DMS153 (cell line): ENCODE measurements at places on chromosomes 12 and 14.

- no peak for DNase-seq
Observed at GRCh38 chr14:55366271-55366670, 45.4 kb downstream of the ATG14 start.

GRCh38 chr14:32682214-32682613 is 256.5 kb upstream of the NPAS3 start:
- no peak for DNase-seq

- no peak for DNase-seq
Observed at GRCh38 chr14:68172216-68172615, 352.6 kb downstream of the RAD51B start.

- DNase-seq: no peak
Observed at GRCh38 chr12:53932915-53933314, 5.7 kb upstream of the HOXC13 start.

DNA sequence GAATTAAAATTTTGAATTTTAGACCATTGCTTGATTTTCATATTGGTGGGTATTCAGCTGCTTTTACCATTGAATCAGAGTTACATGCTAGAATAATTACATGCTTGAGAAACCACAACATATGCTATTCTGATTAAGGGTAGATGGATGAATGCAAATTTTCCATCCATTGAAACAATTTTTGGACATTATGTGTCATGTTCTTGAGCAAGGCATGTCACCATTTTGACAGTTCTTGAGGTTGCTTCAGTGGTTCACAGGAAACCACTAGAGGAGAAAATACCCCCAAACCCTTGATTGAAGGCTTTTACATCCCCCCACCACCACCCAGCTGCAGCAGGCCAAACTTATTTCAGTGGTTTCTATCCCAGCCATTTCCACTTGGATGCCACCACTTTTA is 13.5 kb downstream of the UBR7 start:
- no peak for DNase-seq

GRCh38 chr12:123027726-123028445 is 47.4 kb downstream of the ARL6IP4 start:
- no peak for DNase-seq

DNA sequence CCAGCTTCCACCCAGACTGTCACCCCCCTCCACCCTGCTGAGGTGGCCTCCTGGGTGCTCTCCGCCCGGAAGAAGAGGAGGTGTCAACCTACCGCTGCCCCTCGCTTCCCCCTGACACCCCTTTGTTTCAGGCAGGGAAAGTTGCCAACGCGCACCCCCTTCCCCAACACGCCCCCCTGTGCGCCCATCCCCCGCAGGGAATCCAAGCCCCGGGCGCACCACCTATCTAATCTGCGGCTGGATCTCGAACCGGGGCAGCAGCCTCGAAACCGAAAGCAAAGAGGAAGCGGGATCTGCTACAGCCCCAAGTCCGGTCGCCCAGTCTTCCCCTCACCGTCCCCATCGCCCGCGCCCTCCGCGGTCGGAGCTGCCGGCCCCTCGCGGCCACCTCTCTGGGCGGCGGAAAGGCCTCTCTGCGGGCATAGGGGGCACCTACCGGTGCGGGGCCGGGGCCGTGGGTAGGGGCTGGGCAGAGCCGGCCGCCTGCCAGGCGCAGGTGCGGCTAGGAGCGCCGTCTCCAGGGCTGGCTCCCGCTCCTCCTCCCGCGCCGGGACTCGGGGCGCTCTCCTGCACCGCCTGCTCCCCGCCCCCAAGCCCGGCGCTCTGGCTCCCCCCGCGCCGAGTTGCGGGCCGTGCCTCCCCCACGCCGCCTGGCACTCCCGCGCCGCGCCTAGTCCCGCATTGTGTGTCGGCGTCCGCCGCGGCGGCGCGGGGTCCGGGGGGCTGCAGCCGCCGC is 18.3 kb upstream of the PLEKHH1 start:
- DNase-seq: no peak

GRCh38 chr12:14473707-14474287 is 93.9 kb downstream of the PLBD1 start:
- DNase-seq: no peak

GRCh38 chr14:80862983-80863382 is 78.6 kb downstream of the CEP128 start:
- DNase-seq: no peak

- no peak for DNase-seq
Observed at GRCh38 chr14:31418440-31418839, 1.9 kb downstream of the HEATR5A start.

- no peak for DNase-seq
Observed at GRCh38 chr12:80777587-80777986, 60.9 kb downstream of the MYF5 start.

GRCh38 chr14:36300337-36300736 is 20.1 kb downstream of the MBIP start:
- peak; percentile 25 for DNase-seq

DNA sequence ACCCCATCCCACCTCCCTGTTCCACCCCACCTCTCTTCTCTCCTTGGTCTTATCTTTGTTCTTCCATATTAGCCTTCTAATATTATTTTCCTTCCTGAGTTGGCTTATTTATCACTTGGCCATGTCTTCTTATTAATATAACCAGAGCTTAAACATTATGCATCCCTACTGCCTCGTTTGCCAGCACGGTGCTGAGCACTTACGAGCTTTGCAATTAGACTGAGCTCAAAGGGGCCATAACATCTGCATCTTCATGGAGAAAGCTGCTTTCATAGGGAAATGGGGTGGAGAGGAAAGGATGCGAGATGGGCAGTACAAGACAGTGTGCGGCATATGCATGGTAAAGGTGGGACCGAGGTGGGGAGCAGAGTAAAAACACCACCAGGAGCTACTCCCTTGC is 342.8 kb downstream of the FUT8 start:
- DNase-seq: no peak

GRCh38 chr14:70909733-70910614 is 2.7 kb downstream of the PCNX1 start:
- no peak for DNase-seq

DNA sequence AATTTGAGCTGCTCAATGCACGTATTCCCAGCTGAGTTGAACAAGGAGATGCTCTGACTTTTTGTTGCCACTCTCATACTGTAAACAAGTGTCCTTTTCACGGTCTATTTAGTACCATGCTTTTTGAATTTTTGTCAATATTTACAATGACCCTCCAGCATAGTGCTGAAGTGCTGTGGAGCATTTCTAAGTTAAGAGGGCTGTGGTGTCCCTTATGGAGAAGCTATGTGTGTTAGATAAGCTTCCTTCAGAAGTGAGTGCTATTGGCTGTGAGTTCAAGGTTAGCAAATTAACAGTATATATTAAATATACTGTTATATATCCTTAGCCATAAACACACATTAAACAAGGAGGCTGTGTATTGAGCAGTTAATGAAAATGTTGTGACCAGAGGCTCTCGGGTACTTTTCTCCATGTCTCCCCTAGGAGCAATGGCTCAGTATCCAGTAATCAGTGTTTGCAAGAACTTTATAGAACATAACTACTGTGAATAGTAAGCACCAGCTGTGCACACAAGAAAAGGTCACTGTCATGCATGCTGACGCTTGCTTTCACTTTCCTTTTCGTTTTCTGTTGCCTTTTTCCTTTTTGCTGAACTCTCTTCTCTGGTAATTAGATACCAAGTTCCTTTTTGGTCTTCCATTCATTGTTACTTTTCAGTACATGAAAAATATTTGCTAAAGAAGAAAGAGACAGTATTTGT is 187.2 kb upstream of the NEDD1 start:
- peak; percentile 76 for DNase-seq

DNA sequence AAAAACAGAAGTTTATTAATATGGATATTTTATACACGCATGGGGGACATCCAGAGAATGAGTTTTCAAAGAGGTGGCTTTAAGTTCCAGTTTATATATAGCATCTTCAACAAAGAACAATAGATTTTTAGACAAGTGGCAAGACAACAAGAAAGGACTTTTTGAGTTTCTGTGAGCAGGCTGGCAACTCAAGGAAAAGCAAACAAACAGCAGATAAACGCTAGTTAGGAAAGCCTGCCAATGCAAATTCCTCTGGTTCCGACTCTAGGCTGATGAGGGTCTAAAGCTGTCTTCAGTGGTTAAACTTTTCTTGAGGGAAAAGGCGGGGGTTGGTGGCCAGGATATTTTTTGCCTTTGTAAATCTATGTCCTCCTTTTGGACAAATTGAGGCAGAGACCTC is 78.4 kb upstream of the EEA1 start:
- DNase-seq: no peak

- DNase-seq: no peak
Observed at GRCh38 chr12:117017807-117018206, 81.4 kb downstream of the TESC start.

DNA sequence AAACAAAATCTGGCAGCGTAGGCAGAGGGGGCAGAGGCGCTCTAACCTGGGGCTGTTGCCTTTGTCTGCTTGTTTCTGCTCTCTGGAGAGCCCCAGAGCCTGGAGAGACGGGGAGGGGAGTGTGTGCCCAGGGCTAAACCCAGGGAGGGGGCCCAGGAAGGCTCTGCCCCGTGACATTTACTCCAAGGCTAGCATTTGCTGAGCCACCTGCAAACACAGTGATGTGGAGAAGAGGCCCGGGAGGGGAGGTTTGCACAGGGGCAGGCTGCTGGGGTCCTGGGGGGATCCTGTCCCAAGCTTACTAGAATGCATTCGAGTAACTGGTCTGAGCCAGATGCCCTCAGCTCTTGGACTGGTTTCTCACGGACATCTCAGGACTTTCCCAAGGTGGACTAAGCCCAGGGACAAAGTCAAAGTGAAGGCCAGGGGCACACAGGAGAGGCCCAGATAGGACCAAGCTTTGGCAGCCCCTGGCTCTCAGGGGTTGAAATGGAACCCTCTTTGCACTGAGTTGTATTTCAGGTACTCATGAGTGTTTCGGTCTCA is 12.0 kb downstream of the MEG3 start:
- DNase-seq: no peak

- DNase-seq: no peak
Observed at GRCh38 chr12:124904306-124905098, 9.9 kb downstream of the UBC start.

GRCh38 chr12:79707830-79708229 is 17.1 kb upstream of the PAWR start:
- no peak for DNase-seq

DNA sequence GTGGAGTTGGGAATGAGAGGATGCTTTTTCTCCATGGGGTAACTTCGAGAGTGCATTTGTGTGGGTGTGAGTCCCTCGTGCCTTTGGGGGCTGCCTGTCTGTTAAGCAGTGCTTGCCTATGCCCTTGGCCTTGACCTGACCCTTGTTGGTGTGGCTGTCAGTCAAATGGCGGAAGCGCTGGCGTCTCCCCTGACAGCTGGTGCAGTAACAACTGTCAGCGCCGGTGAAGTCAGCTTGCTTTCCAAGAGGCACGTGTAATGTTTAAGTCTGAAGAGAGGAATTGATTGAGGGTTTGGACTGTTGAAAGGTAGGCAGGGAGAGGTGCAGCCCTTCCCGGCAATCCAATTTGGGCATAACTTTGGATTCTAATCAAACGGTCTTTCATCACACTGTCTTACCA is 211.3 kb downstream of the AACS start:
- no peak for DNase-seq

- no peak for DNase-seq
Observed at GRCh38 chr12:128056136-128056801, 210.7 kb upstream of the TMEM132C start.

DNA sequence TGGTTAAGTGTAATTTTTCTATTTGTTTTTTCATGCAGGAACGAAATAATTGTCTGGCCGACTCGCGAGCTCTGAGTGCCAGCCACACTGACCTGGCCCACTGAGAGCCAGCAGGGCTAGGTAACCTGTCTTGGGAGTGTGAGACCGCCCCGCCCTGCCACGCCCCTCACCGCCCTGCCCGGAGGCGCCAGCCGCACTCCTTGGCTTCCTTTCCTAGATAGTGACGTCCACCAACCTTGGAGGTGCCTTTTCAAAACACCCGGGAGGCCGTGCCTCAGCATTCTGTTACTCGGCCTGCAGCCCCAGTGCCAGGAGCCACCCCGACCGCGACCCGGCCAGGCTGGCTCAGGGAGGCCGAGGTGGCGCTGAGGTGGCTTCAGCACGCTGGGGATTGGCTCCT is 21.7 kb downstream of the XRCC3 start:
- DNase-seq: no peak

- DNase-seq: no peak
Observed at GRCh38 chr14:76203086-76204001, 51.6 kb downstream of the GPATCH2L start.

- no peak for DNase-seq
Observed at GRCh38 chr12:102618197-102618877, 138.0 kb upstream of the IGF1 start.

GRCh38 chr14:91929700-91930099 is 17.8 kb downstream of the FBLN5 start:
- DNase-seq: no peak

- no peak for DNase-seq
Observed at GRCh38 chr12:53212931-53213330, 5.9 kb upstream of the ITGB7 start.

GRCh38 chr14:97491697-97492096 is 694.5 kb downstream of the VRK1 start:
- peak; percentile 9 for DNase-seq

GRCh38 chr12:14992673-14993072 is 19.8 kb downstream of the PDE6H start:
- no peak for DNase-seq

DNA sequence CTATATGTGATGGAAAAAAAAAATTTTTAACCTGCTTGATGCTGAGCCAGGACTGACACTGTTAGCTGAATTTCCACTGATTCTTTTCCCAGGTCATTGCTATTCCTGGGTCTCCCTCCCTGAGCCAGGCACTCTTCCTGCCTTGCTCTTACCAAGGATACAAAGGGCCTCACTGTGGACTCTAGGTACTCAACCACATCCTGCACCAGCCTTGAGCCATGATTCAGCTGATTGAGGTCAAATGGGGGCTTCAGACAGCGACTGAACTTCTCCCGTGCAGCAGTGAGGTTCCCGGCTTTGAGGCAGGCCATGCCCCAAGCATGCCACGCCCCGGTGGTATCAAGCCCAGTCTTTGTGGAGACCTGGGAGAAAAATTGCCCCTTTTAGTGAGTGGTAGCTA is 54.3 kb downstream of the ZFYVE26 start:
- no peak for DNase-seq

- no peak for DNase-seq
Observed at GRCh38 chr14:94389731-94390371, 1.4 kb upstream of the SERPINA1 start.

DNA sequence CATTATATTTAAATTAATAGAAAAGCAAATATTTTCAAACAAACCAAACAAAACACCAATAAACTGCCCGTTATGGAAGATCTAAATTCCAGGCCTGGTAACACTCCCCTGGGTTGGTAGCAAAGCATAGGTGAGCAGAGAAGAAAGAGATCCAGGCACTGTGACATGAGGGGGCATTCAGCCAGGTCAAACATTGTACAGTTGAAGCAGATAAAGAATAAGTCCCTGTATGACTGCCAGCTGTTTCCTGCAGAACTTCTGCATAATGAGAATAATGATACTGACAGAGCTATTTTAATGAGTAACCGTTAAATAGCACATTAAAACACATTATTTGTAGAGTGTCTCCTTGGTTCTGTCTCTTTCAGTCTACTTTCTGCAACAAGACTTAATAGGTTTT is 35.4 kb downstream of the SLC38A1 start:
- no peak for DNase-seq
